ENCODE measurements at places on chromosomes 6 and 20. TPM values are rescaled to one million over a fixed set of nuclear protein-coding genes. Genes with fewer than 3 reads are reported as not detected.

DNA sequence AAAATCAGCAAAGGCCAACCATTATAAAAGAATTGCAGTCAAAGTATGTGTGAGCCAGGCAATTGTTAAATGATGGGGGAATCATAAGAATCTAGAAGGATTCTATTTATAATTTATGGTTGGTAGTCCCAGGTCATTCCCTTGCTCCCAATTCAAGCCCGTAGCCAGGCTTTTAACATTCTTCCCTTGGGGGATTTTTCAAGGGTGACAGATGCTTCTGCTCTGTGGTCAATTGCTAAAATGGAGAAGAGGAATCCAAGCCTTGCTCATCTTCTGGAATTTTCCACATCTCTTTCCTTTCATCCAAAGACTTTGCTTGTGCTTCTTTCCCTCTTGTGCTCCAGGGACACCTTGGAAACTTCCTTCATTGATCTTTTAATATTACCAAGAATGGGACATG, 18.0 kb upstream of the BCAS1 start:
- H3K4me3 ChIP-seq, result no peak overlapping the region
- H3K27me3 ChIP-seq, result no peaks in the 10 kb centered on the region
- DNase-seq, result no peak
- H3K27ac ChIP-seq, result no peak overlapping the region
- H3K4me1 ChIP-seq, result peaks cover 2% of the 10 kb centered on the region

BPIFB2 gene
- not detected for total RNA-seq

- peaks cover 1% of the 10 kb centered on the region for H3K36me3 ChIP-seq
- no peak overlapping the region for H3K4me3 ChIP-seq
- H3K27ac ChIP-seq, result no peak overlapping the region
- no peak for DNase-seq
- no peaks in the 10 kb centered on the region for H3K27me3 ChIP-seq
- peaks cover 3% of the 10 kb centered on the region for H3K4me1 ChIP-seq
Observed at GRCh38 chr20:5781798-5782750, 31.9 kb downstream of the SHLD1 start.

GRCh38 chr6:150987855-150988464, 122.5 kb downstream of the MTHFD1L start:
- no peak overlapping the region for H3K27ac ChIP-seq
- peaks cover 4% of the 10 kb centered on the region for H3K4me1 ChIP-seq
- H3K27me3 ChIP-seq, result no peaks in the 10 kb centered on the region
- no peak overlapping the region for H3K4me3 ChIP-seq
- peaks cover 44% of the 10 kb centered on the region for H3K36me3 ChIP-seq
- no peak for DNase-seq

GRCh38 chr6:27472182-27472616, 706 bp downstream of the ZNF184 start:
- H3K27me3 ChIP-seq, result no peaks in the 10 kb centered on the region
- H3K36me3 ChIP-seq, result peaks cover 44% of the 10 kb centered on the region
- H3K27ac ChIP-seq, result peak overlapping the region; percentile 97
- H3K4me3 ChIP-seq, result peak overlapping the region; percentile 92
- H3K4me1 ChIP-seq, result peaks cover 44% of the 10 kb centered on the region

Data from activated naive CD8-positive, alpha-beta T cell treated with anti-CD3 and anti-CD28 coated beads for 36 hours (primary cell).